IPS DF 6.9 (cell line): ENCODE measurements at places on chromosomes 13 and 19.

DNA sequence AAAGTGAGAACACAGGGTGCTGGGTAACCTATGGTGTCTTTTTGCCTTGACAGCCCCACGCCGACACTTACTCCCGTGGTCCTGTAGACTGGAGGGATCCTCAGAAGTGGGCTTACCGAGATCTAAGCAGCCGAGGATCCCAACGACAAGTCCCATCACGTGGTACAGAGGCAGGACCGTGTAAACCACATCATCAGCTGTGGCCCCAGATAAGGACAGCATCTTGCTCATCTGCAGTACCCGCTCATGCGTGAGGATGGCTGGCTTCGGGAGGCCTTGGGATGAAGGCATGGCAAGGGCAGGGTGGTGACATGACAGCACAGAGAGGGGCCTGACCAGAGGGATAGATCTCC, 2.1 kb downstream of the SLC27A5 start:
- no peak for DNase-seq

DNA sequence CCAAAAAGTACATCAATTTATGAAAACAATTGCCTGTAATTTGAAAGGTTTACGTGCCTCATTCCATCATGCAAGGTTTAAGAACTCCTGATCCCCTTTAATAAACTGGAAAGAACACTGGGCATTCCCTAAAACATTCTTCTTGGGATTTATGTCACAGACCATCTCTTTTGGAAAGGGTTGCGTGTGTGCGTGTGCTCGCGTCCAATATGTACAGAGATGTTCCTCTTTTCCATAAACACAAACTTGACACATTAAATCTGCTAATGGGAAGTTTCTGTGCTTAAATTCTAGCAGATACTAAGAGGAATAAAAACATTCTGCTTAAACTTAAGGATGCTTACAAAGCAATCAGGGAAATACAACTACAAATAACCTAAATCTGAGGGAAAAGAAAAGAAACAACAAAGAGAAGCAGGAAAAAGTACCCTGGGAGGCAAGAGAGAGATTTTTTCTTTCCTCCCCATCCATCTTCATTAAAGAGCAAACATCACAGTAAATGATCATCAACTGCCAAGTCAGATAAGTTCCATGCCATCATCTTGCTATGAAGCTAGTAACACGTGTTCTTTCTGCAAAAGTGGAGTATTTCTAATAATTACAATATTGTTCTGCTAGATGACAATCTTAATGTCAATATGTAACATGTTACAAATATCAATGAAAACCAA, 83.7 kb downstream of the STK24 start:
- no peak for DNase-seq

- DNase-seq, result no peak
Measured at GRCh38 chr13:113823771-113824170, 40.1 kb downstream of the GAS6 start.

GRCh38 chr13:71240911-71241310, 626.1 kb downstream of the DACH1 start:
- no peak for DNase-seq

DNA sequence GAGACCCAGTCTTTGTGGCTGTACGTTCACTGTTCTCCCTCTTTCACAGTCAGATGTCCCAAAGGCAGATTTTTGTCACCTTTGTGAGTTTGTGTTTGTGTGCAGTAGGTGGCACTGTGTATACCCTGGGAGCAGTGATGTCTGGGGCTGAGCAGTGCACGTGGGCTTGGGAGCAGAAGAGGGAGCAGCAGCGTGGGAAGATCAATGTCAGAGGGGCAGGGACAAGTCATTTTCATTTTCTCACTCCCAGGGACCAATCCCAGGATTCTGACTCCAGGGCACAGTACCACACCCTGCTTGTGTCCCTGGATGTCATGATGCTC, 2.0 kb upstream of the PSG6 start:
- no peak for DNase-seq

DNA sequence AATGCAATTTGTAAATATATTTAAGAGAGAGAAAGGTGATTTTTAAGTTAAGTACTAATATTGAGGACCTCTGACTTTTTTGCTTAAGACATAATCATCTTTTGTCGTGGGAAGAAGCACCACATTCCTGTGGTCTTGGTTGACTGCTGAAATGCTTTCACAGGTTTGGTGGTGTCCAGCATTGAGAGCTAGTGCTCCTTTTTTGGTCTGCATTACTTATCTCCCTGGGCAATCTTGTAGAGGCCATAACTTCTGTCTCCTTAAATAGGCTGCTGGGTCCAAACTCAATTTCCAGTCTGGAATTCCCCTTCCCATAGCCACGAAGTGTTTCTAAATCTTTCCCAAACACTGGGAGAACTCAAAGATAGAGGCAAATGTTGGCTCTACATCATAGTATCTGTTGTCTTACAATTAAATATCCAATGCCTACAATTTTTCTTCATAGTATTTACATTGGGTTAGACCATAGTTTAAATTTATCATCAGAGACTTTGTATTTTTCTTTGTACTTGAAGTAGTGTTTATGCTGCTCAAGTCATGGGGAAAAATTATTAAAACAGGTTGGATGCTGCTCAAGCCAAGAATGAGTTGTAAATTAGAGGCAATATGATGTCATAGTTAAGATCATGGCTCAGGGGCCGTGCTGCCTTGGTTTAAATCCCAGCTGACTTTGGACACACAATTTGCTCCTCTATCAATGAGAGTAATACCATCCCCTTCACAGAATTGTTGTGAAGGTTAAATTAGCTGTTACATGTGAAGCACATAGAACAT, 105.6 kb downstream of the POSTN start:
- no peak for DNase-seq

GRCh38 chr19:50314724-50315708, 14.2 kb downstream of the KCNC3 start:
- no peak for DNase-seq

GRCh38 chr13:78594456-78594975, 8.8 kb downstream of the POU4F1 start:
- DNase-seq, result no peak

DNA sequence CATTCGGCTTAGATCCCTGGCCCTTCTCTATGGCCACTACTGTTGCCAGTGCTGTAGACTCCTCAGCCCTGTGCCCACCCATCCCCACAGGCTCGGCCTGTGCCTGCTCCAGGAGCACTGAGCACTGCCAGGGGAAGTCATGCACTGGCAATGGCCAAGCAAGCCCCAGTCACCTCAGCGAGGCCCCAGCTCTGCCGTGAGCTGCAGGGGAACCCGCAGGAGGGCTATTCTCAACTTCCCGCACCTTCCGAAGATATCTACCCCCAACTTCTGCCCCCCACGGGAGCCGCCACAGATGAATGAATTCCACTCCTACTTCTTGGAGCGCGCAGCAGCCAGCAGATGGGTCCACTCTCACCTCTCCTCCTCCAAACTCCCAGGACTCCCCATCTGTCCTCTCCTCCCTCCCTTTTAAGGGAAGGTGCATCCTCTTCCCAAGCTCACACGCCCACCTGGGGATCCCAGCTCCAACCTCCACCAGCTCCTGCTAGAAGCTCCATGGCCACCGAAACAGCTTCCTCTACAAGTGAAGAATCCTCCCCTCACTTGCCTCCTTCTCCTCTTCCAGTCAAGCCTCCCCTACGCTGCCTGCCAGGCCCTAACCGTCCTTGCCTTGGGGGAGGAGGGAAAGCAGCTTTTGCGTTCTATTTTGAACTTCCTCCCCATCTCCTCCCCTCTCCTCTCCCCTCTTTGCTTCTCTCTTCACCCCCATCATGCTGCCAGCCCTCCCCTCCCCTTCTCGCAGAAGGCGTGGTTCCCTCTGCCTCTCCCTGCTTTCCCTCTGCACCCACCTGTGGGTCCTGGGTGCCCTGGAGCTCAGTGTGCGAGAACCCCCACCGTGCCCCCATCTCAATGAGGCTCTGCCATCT, 52.2 kb downstream of the PEPD start:
- no peak for DNase-seq

GRCh38 chr13:28268800-28269223, 130.5 kb downstream of the PAN3 start:
- DNase-seq, result no peak

- no peak for DNase-seq
Measured at GRCh38 chr13:34152409-34152808, 334.5 kb downstream of the RFC3 start.

DNA sequence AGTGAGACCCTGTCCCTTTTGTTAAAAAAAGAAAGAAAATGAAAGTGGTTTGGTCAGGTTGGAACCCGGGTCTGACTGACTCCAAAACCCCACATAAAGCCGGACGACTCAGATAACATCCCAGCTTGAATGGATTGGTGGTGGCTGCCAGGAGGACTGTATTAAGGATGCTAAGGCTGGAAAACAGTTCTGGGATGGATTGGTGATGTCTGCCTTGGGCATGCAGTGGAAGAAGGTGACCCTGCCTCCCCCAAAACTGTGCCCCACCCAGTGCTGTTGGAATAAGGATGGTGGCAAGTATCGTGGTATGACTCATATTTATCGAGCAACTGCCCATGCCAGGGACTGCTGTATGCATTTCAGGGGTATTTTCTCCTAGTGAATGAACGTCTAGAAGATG, 18.5 kb upstream of the COLGALT1 start:
- no peak for DNase-seq

DNA sequence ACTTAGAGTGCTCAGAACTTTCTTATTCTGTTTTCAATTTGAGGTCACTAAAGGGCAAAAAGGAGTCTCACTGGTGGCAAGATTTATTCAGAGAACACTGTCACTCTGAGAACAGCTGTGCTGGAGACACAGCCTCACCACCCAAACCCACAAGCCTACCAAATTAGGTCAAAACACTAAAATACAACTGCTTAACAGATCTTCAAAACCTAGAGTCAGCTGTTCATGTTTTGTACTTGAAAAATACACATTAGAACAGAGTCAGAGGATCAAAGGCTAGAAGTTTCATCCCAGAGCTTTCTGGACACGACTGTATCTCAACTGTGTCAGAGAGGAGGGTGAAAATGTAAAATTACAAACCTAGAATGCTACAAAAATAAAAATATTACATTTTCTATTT, 89.3 kb downstream of the MIPEP start:
- no peak for DNase-seq

DNA sequence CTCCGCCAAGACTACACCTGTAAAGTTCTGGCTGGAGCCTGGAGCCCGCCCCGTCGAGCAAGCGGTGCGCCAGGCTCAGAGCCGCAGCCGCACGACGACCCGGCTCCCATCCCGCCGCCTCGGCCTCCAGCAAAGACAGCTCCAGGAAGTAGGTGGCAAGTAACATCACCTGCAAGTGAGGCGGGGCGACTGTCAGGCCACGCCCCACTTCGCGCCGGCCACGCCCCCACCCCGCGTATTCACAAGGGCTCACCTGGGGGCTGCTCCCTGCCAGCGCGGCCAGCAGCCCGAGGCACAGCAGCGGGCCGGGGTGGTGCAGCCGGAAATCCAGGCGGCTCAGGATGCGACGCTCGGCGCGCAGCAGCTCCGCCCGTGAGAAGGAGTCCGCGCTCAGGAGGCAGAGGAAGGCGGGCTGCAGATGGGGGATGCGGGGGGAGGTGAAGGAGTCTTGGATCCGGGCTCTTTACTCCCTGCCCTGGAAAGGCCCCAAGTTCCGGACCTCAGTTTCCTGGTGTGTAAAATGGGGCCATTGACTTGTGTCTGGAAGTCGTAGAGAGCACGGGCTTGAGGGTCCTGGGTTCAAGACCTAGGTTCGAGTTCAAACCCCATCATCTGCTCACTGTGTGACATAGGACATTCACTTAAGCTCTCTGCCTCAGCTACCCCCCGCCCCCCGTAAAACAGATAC, 3.2 kb downstream of the CCNP start:
- DNase-seq, result no peak

GRCh38 chr19:12676384-12676792, 5.3 kb downstream of the DHPS start:
- DNase-seq, result peak; percentile 87

- DNase-seq, result no peak
Measured at GRCh38 chr13:22276616-22277015, 605.7 kb downstream of the FGF9 start.

GRCh38 chr19:17726136-17726741, 7.0 kb downstream of the MAP1S start:
- DNase-seq, result no peak

- no peak for DNase-seq
Measured at GRCh38 chr13:72113076-72113475, 246.1 kb upstream of the DACH1 start.

- DNase-seq, result no peak
Measured at GRCh38 chr19:52963247-52963618, 552 bp upstream of the ZNF816 start.

GRCh38 chr19:12544401-12544876, 6.8 kb downstream of the ZNF564 start:
- no peak for DNase-seq

DNA sequence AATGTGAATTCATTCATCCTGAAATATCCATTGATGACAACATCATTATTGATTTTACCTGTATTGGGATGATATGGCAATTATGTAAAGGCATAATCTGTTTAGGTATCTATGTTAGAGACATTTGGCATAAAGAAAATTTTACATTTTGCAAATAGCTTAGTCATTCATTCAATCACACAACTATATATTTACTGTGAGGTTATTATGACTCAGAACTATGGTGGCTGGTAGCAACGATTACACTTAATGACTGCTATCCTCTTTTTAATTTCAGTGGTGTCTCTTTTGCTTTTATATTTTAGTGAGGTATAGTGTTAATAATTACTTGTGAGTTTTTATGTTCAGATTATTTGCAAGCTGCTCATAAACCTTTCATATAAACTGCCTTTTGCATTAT, 955.9 kb downstream of the SLITRK6 start:
- no peak for DNase-seq

GRCh38 chr19:7138402-7138801, 68.9 kb downstream of the ZNF557 start:
- DNase-seq, result no peak

DNA sequence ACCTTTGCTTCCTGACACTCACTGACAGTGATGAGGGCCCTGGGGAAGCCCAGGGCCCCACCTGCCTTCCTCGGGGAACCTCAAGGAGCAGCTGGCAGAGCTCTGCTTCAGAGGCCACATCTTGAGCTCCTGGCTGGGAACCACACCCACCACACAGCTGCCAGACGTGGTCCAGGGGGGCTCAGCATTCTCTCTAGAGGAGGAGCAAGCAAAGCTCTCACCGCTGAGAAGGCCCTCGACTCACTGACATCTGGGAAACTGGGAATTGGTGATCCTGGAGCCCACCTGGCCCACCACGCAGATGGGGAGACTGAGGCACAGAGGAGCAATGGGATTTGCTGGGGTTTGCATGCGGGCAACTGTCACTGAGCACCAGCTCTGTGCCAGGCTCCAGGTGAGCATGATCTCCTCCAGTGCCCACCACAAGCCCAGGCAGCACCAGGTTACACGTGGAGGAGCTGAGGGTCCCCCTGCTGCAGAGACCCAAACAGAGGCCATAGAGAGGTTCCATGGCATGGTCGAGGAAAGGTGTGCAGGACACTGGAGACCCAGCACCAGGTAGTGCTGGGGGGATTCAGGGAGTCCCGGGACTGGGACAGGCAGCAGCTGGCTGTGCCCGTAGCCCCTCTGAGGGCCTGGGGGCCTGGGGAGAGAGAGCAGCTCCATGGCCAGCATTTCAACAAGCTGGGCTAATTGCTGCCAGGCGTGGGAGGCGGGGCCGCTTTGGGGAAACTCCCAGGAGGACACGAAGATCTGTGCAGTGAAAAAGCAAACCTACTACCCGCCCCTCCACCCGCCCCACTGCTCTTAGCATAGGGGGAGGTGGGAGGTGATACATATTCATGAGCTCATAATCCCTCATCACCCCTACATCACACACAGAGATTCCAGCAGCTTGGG, 33.4 kb downstream of the PEPD start:
- DNase-seq, result no peak
